ENCODE measurements at places on chromosomes 1 and 21.

DNA sequence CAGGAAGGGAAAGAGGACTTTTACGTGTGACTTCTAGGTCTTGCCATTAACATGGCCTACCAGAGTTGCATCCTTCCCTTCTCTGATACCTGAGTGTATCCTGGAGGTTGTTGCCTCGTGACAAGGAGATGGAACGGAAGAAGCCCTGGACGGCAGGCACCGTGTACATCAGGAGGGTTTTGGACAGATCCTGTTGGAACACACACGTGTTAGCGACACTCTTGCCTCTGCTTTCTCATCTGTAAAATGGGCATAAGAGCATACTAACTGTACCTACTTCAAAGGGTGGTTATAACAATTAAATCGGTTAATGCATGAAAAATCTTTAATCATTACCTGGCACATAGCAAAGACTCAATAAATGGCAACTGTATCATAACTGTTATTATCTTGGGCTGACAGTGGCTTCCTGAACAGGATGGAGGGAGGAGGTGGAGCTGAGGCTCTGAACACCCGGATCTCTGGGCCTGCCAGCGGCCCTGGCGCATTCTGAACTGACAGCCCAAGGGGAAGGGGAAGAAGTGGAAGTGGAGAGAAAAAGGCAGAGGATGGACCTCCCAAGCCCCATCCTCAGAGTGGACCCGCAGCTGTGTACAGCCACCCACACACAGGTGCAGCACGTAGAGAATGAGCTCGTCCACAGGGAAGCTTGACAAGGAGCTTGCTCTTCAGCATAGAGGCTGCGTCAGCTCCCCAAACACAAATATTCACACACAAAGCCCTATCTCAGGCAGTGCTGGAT lies 30.2 kb upstream of the EXOSC10 start:
- DNase-seq = no peak

GRCh38 chr1:2860476-2861142 lies 59.1 kb upstream of the TTC34 start:
- no peak for DNase-seq

DNA sequence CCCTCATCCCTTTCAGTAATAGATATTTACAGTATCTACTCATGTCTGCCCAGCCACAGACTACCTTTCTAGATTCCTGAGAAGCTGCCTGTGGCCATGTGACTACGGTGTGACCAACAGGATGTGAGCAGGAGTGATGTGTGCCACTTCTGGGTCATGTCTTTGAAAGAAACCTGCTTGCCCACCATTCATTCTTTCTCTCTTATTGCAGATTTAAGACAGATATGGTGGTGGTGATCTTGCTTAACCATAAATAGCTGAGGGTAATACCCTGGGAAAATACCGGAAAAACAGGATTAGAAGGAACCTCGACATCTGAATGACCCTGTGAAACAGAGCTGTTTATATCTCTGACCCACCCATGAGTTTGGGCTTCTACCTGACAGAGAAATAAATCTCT lies 41.6 kb upstream of the GUCA2A start:
- no peak for DNase-seq

GRCh38 chr1:72366466-72366865 lies 84.1 kb upstream of the NEGR1 start:
- no peak for DNase-seq

DNA sequence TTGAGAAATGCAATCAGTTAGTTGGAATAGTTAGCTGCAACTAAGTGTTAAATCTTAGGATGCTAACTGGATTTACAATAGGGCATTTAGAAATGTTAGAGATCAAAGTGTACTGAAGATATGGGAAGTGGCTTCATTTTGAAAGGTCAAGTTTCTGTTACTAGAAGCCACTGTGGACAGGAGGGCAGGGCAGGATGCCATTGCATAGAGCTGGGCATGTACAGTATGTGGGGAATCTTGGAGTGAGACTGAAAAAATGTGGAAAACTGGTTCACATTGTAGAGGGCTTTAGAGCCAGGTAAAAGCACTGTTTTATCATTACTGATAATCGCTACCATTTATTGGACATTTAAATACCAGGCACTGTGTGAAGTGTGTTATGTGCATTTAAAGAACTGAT lies 31.0 kb downstream of the ARID1A start:
- DNase-seq = no peak

DNA sequence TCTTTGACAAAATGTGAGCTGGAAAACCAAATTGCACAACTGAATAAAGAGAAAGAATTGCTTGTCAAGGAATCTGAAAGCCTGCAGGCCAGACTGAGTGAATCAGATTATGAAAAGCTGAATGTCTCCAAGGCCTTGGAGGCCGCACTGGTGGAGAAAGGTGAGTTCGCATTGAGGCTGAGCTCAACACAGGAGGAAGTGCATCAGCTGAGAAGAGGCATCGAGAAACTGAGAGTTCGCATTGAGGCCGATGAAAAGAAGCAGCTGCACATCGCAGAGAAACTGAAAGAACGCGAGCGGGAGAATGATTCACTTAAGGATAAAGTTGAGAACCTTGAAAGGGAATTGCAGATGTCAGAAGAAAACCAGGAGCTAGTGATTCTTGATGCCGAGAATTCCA lies 42.7 kb downstream of the CENPF start:
- DNase-seq = no peak

- no peak for DNase-seq
These were observed 64.0 kb downstream of the DHRS3 start for GRCh38 chr1:12553963-12554362.

DNA sequence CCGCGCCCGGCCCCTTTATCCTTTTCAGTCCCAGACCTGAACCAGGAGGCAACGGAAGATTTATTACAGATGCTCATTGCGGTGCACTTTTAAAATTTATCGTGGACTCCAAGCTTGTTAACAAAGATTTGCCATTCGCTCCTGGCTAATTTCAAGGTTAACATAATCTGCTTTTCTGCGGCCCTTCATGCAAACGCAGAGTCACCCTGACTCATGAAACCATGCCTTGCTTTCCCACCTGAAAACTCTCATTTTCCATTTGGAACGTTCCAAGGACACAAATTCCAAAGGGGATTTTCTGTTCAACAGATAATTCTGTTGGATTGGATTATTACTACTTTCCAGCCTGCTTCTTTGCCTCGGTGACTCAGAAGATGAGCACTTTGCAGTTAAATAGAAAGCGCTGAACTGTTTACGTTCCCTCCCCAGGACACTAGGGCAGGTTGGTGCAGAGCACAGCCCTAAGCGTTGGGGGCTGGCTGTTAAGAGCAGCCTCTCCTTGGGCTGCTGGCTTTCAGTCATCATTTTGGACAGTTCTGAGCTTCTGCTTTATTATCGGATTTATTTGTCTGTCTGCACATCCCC lies 51.1 kb downstream of the CD247 start:
- no peak for DNase-seq

- DNase-seq = no peak
These were observed 56.5 kb downstream of the SDC3 start for GRCh38 chr1:30852026-30852425.

DNA sequence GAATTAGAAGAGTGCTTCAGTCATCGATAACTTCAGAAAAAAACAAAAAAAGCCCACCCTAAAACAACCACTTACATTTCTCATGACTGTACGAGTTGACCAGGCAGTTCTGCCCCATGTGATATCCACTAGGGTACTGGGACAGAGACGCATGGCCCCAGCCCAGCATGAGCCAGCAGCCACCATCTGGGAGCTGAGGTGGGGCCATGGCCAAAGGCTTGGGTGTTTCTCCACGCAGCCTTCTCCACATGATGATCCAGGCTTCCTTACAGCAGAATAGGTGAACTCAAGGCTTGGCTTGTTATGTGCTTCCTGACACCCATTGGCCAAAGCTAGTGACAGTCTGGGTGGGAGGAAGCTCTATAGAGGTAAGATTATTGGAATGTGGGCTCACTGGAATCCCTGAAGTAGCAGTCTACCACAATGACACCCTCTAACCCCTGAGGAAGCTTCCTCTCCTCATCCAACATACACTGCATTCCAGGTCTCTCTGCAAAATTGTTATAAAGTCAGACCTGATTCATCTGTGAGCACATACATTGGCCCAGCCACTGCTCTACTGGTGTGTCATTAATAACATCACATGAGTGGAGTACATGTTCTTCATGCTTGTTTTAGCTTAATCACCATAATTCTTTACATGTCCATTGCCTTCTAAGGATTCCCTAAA lies 66.3 kb upstream of the NTPCR start:
- no peak for DNase-seq

GRCh38 chr1:79059341-79059740 lies 52.8 kb upstream of the ADGRL4 start:
- no peak for DNase-seq

DNA sequence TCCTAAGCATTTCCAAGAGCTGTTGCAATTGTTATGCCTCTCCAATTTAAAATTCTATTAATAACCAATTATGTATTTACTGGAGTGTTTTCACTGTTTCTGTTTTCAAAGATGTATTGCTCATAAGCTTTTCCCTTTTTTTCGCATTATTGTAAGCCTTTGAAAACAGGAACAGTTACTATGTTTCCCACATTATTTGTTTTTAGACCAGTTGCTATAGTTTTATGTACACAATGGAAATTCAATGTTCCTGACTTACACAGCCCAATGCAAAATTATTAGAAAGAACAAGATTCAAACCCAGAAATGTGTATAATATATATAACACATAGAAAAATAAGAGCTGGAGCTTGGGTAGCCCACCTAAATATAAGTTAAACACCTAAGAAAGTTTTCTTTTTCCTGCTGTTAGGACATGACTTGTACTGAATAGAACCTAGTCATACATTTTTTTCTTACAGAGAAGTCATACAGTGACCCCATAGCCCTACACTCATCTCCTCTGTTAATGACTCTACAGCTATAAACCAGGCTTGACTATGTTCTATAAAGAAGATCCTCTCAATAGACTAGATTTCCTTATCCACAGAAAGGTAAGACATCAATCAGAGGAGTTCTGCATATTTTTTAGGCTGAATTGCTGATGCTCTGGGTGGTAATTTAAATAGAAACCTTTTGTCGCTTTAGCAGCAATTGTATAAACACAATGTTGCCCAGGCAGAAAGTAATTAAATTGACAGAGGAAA lies 299.6 kb downstream of the USH2A start:
- no peak for DNase-seq

DNA sequence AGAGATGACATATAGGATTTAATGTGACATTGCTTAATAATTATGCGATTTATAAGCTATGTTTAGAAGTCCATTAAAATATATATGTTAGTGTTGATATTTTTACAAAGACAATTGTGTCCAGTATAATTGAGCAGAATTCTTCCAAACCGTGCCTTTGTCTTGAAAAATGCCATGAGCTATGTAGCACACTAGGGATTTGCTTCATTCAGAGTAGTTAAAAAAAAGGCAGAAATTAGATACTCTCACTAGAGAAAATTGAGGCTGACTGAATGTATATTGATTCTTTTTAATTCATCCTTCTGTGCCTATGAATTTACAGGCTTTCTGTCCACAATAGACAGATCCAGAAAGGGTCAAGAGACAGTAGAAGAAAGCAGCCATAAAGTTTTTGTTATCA lies 429.0 kb downstream of the NEGR1 start:
- no peak for DNase-seq

DNA sequence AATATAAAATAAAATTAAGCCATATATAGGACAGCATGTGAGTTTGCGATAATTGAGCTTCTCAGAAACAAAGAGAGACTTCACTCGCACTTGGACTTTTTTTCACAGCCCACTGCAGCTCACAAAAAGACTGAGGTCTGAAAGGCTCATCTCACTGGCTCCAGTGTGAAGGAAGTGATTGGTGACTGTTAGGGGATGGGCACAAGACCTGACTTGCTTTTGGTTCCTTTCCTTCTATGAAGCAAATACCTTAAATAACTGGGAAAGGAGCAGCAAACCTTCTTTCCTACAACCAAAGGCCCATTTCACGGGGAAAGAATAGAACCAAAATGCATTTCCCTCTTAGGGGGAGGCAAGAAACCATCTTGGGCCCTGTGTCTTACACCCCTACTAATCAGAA lies 13.1 kb upstream of the TTLL7 start:
- DNase-seq = no peak

DNA sequence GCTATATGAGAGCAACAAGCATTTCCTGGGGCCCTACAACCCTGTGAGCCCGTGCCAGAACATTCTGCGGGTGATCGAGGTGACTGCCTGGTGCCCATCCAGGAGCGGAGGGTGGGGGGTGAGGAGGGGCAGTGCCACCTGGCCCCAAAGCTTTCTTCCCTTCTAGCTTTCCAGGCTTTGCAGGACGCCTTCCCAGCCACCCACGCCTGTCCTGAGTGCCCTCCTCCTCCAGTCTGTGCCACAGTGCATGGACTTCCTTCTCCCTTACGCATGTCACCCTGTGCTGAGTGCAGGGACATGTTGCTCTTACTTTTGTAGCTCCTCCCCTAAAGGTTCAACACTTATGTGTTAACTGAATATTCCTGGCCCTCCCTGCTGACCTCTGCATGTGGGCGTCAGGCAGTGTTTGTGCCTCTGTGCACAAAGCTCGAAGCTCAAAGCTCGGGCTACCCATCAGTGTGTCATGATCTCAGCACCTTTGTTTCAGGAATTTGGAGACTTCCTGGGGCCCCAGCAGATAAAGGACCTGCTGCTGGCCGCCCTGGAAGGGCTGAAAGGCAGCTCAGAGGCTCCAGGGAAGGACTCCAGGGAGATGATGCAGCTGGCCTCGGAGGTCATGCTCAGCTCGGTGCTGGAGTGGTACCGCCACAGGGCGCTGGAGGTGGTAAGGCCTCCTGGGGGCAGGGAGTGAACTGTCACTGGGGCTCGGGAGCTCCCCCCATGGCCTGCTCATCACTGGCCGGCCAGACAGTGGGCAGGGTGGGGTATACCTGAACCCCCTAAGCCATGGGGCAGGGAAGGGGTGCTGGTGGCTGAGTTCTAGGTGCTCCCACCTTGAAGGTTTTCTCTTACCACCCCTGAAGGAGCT lies 36.7 kb upstream of the TTC4 start:
- DNase-seq = no peak

DNA sequence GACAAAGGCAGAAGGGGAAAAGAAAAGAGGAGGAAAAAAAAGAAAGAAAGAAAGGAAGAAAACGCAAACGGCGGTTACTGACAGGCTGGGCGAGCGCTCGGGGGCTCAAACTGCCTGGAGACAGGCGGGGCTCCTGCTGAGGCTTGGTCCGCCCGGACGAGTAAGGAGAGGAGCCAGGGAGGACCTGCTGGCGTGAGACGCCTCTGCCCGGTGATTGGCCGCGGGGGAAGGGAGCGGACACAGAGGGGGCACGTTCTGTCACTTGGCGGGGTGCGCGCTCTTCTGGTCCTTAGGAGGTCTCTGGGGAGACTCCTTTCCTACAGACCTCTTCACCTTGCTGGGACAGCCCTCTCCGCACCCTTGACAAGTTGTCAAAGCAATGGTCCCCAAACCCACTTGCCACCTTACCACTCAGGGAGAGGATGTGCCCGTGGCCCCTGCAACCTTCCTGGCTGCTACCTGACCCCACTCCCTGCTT lies 791 bp upstream of the PIK3R3 start:
- DNase-seq = no peak
